ENCODE measurements at places on chromosomes 1 and 21.

- H3K4me1 ChIP-seq, result no peaks in the 10 kb centered on the region
- no peak overlapping the region for H3K27ac ChIP-seq
- peaks cover 12% of the 10 kb centered on the region for H3K36me3 ChIP-seq
- H3K4me3 ChIP-seq, result no peak overlapping the region
- H3K27me3 ChIP-seq, result no peaks in the 10 kb centered on the region
Measured at GRCh38 chr1:5855196-5855897, 136.9 kb downstream of the NPHP4 start.

- no peak overlapping the region for H3K4me3 ChIP-seq
- no peaks in the 10 kb centered on the region for H3K27me3 ChIP-seq
- DNase-seq, result no peak
- H3K4me1 ChIP-seq, result no peaks in the 10 kb centered on the region
- H3K36me3 ChIP-seq, result no peaks in the 10 kb centered on the region
Measured at GRCh38 chr1:115121793-115122192, 32.5 kb upstream of the TSPAN2 start.

- H3K4me3 ChIP-seq, result no peak overlapping the region
- H3K27me3 ChIP-seq, result no peaks in the 10 kb centered on the region
- H3K4me1 ChIP-seq, result no peaks in the 10 kb centered on the region
- no peak overlapping the region for H3K27ac ChIP-seq
- peaks cover 15% of the 10 kb centered on the region for H3K36me3 ChIP-seq
Measured at GRCh38 chr1:35748326-35748725, 21.5 kb downstream of the CLSPN start.

- no peaks in the 10 kb centered on the region for H3K27me3 ChIP-seq
- H3K4me1 ChIP-seq, result peaks cover 32% of the 10 kb centered on the region
- DNase-seq, result no peak
- no peak overlapping the region for H3K4me3 ChIP-seq
Measured at GRCh38 chr1:52556641-52557360, 3.9 kb upstream of the TUT4 start.

DNA sequence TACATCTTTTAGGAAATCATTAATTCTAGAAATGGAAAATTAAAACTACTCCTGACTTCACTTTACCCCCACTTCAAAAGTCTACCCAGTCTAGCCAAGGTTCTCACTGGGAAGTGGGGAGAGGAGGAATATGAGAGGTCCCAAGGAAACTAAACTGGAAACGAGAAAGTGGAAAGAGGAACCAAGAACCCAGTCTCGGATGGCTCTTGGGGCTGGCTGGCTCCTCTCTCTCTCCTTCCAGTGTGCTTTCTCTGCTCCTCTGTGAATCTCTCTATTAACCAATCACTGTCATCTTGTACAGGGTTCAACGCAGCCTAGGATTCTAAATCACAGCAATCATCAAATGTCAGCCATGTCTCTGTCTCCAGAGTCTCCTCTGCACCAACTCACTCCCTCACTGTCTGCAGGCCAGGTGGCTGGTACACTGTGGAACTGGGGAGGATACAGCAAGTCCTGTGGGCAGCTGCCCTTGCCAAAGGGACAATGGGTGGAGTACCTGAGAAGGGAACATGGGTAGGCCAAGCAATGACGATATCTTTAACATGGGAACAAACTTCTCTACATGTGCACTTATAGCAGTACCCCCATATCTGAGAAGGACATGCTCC is 33.7 kb downstream of the GNB1 start:
- peaks cover 21% of the 10 kb centered on the region for H3K36me3 ChIP-seq
- H3K4me3 ChIP-seq, result no peak overlapping the region
- no peaks in the 10 kb centered on the region for H3K27me3 ChIP-seq
- H3K4me1 ChIP-seq, result peaks cover 32% of the 10 kb centered on the region

GRCh38 chr1:154730986-154731489 is 123.1 kb upstream of the ADAR start:
- H3K4me3 ChIP-seq, result no peak overlapping the region
- DNase-seq, result peak; percentile 25
- H3K36me3 ChIP-seq, result no peaks in the 10 kb centered on the region
- no peaks in the 10 kb centered on the region for H3K4me1 ChIP-seq
- H3K27ac ChIP-seq, result no peak overlapping the region
- H3K27me3 ChIP-seq, result peaks cover 20% of the 10 kb centered on the region

- H3K36me3 ChIP-seq, result no peaks in the 10 kb centered on the region
- H3K27ac ChIP-seq, result no peak overlapping the region
- no peaks in the 10 kb centered on the region for H3K27me3 ChIP-seq
- no peak overlapping the region for H3K4me3 ChIP-seq
- H3K4me1 ChIP-seq, result peaks cover 26% of the 10 kb centered on the region
- DNase-seq, result peak; percentile 45
Measured at GRCh38 chr1:230365723-230366307, 60.3 kb downstream of the PGBD5 start.

DNA sequence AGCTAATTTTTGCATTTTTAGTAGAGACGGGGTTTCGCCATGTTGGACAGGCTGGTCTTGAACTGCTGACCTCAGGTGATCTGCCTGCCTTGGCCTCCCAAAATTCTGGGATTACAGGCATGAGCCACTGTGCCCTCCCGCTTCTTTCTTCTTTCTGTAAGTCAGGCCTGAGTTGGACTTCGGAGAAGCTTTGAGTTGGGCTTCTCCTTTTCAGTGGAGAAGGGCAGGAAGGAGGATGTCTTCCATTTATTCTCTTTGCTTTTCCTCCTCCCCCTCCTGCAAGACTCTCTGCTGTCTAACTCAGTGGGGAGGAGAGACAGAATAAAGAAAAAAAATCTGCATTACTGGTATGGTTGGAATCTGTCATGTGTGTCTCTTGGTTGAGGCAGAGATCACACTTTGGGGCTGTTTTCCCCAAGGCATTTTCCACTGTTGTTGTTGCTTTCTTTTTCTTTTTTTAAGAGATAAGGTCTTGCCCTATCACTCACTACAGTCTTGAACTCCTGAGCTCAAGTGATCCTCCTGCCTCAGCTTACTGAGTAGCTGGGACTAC is 13.2 kb upstream of the DEGS1 start:
- no peak overlapping the region for H3K27ac ChIP-seq
- H3K4me1 ChIP-seq, result peaks cover 12% of the 10 kb centered on the region
- peaks cover 25% of the 10 kb centered on the region for H3K27me3 ChIP-seq
- H3K4me3 ChIP-seq, result no peak overlapping the region
- peaks cover 6% of the 10 kb centered on the region for H3K36me3 ChIP-seq
- DNase-seq, result no peak

DNA sequence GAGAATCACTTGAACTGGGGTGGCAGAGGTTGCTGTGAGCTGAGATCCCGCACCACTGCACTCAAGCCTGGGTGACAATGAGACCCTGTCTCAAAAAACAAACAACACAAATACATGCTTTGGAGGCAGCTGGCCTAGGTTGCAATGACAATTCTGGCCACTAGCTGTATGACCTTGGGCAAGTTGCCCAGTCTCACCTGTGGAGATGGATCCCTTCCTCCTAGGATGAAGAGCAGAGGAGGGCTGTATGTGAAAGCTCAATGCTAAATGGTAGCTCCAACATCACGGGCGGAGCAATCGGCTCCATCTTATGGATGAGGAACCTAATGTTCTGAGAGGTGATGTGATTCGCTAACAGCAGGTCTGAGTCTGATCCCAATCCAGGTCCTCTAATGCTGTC is 20.6 kb downstream of the ADORA1 start:
- peak; percentile 68 for DNase-seq
- H3K4me3 ChIP-seq, result no peak overlapping the region
- H3K36me3 ChIP-seq, result no peaks in the 10 kb centered on the region
- peaks cover 16% of the 10 kb centered on the region for H3K4me1 ChIP-seq
- no peaks in the 10 kb centered on the region for H3K27me3 ChIP-seq

DNA sequence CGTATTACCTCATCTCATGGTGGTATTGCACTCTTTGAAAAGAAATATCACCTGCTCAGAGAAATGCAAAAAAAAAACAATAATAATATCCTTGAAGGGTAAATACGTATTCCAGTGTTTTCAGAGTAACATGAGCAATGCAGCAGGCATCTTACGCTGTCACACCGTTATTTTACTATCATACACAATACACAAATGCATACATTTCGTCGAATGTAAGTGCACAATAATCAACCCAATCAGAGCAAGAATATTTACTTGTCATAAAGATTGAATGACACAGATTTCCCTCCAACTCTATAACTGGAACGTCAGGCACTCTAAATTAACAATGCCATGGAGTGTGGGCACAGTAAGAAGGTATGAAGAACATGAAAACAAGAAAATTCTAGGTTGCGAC is 1050.1 kb downstream of the PLA2G4A start:
- no peak overlapping the region for H3K27ac ChIP-seq
- H3K36me3 ChIP-seq, result no peaks in the 10 kb centered on the region
- no peaks in the 10 kb centered on the region for H3K4me1 ChIP-seq
- DNase-seq, result no peak

DNA sequence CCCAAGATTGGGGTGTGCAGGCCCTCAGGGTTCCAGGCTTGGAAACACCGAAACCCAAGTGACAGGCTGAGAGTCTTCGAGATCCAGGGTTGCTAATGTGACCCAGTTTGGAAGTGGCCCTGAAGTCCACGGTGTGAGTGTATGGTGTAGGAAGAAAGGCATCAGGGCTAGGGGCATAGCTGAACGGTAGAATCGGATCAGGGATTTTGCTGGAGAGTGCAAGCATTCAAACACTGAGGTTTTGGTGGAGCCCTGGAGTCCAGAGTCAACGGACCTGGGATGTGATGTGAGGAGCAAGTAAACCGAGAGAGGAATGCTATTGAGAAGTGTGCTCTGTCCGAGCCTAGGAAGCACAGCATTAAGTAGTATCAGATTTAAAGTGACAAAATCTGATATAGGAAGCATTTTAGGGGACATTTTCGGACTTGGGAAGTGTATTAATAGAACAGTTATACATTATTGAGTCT is 958 bp downstream of the NFYC start:
- no peaks in the 10 kb centered on the region for H3K27me3 ChIP-seq
- peak overlapping the region; percentile 75 for H3K4me3 ChIP-seq
- peaks cover 17% of the 10 kb centered on the region for H3K36me3 ChIP-seq
- peaks cover 26% of the 10 kb centered on the region for H3K4me1 ChIP-seq
- H3K27ac ChIP-seq, result peak overlapping the region; percentile 44

DNA sequence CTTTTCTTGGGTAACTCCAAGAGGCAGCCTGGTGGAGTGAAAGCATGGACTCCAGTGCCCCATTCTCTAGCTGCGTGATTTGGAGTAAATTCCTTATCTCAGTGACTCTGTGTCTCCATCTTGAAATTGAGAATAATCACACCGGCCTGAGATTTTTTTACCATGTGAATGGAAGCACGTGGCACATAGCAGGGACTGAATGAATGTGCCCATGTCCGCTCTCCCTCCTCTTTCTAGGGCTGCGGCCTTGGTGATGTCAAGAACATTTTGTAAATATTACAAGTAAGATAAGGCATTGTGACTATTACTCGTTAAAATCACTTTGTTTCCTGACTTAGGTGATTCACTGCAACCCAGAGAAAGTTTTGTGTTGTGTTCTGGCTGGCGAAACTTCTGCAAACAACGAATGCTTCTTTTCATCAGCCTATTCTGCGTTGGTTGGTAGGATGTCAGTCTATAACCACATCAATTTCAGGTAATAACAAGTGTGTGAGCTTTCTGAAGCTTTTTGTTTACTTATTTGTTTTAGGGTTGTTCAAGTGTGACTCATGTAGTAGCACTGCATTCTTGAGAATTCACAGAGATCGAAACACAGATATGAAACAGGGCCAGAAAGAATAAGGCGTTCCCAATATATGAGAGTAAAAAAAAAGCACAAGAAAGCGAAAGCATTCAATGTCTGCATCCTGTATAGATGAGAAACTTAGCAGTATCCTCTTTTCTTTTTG is 135.7 kb upstream of the SLC45A1 start:
- H3K4me1 ChIP-seq, result peaks cover 24% of the 10 kb centered on the region
- H3K4me3 ChIP-seq, result peak overlapping the region; percentile 33
- peaks cover 6% of the 10 kb centered on the region for H3K36me3 ChIP-seq
- peak; percentile 90 for DNase-seq

DNA sequence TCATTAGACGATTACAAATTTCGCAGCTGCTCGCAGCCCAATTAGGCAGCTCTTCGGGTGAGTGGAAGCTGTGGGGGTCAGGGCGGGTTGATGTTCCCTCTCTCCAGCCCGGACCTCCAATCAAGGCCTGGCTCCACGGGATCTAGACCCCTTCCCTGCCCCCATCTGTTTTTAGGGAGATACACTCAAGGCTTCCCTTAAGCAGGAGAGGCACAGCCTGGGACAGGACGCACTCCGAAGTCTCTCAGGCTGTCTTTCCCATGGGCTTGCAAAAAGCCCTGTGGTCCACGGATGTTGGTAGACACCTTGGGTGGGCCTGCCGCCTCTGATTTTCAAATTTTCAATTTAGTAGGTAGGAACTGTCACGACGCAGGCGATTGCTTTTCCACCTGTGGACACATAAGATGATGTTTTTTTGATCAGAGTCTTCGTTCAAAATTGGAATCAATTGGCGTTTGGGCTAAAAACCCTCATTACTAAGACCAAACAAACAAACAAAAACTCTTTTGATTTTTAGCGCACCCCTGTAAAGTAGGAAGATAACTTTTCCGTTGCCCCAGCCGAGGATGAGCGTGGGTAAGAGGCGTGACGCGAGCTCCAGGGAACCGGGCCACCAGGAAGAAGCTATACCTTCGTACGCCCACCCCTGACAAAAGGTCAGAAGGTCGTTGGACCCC is 2.5 kb upstream of the LHX8 start:
- H3K4me1 ChIP-seq, result no peaks in the 10 kb centered on the region
- no peaks in the 10 kb centered on the region for H3K27me3 ChIP-seq
- no peaks in the 10 kb centered on the region for H3K36me3 ChIP-seq
- no peak overlapping the region for H3K27ac ChIP-seq
- DNase-seq, result no peak

DNA sequence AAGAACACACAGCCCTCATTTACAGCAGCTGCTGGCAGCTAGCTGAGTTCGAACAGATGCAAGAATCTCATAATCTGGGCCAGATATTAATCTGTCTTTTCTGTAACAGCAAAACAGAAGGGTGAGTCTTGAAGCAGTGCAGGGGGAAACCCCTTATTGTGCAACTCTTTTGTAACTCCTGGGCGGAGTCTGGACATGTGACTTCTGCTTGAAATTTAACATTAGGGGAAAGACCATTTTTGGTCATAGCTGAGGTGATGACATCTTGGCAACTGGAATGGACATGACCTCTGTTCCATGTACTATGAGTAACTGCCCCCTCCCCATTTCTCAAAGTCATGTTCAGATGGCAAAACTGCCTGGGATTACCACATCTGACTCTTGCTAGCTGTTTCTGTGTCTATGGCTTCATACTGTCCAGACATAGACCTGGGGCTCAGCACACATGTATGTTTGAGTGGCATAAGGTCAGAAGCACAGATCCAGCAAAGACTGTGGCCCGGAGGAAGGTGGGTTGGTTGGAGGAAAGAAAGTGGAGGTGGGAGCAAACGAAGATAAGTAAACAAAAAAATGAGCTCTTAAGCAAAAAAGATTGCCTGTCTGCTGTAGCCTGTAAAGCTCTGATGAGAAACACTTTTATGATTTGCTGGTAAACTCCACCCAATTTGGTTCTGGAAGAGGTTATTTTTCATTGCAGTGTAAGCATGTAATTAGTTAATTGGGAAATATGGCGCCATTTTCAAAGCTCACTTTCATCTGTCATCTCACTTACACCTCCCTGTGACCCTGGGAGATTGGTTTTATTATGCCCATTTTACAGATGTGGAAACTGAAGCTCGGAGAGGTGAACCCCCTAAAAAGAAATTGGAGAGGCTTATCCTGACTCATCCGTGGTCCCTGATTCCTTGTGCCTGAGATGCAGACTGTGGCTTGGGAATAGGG is 26.1 kb downstream of the ETS2 start:
- no peaks in the 10 kb centered on the region for H3K27me3 ChIP-seq
- peak overlapping the region; percentile 90 for H3K27ac ChIP-seq
- H3K4me3 ChIP-seq, result peak overlapping the region; percentile 7
- DNase-seq, result peak; percentile 99
- peaks cover 5% of the 10 kb centered on the region for H3K36me3 ChIP-seq

GRCh38 chr1:206578068-206578977 is 33.9 kb downstream of the EIF2D start:
- H3K36me3 ChIP-seq, result no peaks in the 10 kb centered on the region
- peaks cover 13% of the 10 kb centered on the region for H3K4me1 ChIP-seq
- DNase-seq, result no peak
- no peak overlapping the region for H3K4me3 ChIP-seq
- H3K27me3 ChIP-seq, result no peaks in the 10 kb centered on the region
